NCI-H446 (cell line): ENCODE measurements at places on chromosomes 3 and 15.

GRCh38 chr3:65974509-65974908 is 64.2 kb downstream of the MAGI1 start:
- DNase-seq: no peak

DNA sequence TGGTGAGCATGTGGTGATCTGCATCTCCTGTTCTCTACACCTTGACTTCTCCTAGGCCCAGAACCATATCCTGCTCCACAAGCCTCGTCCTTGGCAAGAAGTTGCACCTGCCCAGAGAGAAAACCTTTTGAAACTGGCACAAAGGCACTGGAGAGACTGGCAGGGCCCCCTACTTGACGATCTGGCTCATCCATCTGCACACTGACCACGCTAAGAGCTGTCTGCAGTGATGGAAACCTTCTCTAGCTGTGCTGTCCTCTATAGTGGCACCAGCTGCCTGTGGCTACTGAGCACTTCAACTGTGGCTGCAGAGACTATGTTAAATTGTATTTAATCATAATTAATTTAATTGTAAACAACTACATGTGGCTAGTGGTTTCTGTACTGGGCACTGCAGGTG is 26.2 kb upstream of the SRP14 start:
- no peak for DNase-seq

DNA sequence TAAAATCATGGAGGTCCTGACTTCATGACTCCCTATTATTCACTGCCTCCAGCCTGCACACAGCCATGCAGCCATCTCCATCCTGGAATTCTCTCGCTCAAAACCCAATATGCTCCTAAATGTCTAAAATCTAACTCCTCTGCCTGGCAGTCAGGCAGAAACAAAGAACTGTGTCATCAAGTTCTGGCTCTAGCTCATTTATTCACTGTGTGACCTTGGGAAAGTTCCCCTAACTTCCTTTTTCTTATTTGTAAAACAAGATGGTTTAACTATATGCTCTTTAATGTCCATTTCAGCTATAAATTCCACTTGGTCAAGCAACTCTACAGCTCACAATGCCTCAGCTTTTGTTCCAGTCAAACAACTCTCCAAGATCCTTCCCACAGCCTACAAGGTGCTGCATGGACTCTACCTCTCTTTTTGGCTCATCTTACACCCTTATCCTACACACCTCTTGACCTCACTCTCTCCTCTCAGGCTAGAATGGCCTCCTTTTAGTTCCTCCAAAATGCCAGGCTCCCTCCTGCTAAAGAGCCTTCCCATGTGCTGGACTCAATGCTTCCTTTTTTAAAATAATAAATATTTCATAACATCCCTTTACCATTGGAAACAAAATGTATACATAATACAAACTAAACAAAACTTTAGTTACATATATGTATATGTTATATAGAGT is 16.4 kb downstream of the PIK3CB start:
- DNase-seq: no peak

- no peak for DNase-seq
Observed at GRCh38 chr3:143826296-143826695, 22.0 kb downstream of the SLC9A9 start.

DNA sequence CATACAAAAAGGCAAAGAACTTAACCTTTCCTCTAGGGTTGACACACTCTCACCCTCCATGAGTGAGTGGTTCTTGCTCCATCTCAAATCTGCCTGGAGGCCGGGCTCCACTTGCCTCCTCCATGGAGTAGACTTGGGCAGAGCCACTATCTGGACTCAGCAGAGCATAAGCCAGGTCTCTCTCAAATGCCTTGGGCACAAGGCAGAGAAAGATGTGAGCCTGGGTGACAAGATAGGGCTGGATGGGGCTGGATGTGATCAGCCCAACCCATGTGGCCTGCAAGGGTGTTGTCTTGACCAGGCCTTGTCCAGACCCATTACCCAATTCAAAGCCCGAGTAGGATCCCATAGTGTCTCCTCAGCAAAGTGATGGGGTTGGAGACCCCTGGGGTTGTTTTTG is 4.2 kb upstream of the RPL29 start:
- no peak for DNase-seq

GRCh38 chr3:1798711-1799405 is 299.8 kb upstream of the CNTN4 start:
- DNase-seq: no peak

DNA sequence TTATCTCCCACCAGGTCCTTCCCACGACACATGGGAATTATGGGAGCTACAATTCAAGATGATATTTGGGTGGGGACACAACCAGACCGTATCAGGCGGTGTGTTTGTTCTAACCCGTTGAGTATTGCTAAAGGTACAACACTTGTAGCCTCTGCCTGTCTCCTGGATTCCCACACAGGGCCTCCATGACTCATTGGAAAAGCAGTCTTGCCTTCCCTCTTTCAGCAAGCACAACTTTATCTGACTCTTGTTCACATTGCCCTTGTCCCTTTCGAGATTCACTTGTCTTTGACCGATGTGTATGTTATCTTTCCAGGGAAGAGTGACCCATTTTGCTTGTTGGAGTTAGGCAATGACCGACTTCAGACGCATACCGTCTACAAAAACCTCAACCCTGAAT is 152.3 kb downstream of the MCTP2 start:
- no peak for DNase-seq

- DNase-seq: no peak
Observed at GRCh38 chr3:197443506-197443905, 112.3 kb downstream of the BDH1 start.

DNA sequence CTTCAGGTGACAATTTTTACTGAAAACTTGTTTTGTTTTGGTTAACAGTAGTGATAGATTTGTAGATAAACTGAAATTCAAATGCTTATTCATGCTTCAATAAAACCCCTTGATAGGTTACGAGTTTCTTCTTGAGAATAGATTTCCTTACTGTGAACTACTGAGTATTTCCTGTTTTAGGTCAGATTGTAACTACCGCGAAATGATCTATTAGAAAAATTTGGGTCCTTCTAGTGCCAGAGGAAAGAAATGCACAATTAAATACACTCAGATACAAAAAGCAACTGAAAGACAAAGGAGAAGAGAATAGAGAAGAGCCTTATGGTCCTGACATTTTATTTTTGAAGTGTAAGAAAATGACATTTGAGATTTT is 251.7 kb upstream of the TBL1XR1 start:
- DNase-seq: no peak

- no peak for DNase-seq
Observed at GRCh38 chr3:151367448-151367847, 17.1 kb downstream of the P2RY12 start.

DNA sequence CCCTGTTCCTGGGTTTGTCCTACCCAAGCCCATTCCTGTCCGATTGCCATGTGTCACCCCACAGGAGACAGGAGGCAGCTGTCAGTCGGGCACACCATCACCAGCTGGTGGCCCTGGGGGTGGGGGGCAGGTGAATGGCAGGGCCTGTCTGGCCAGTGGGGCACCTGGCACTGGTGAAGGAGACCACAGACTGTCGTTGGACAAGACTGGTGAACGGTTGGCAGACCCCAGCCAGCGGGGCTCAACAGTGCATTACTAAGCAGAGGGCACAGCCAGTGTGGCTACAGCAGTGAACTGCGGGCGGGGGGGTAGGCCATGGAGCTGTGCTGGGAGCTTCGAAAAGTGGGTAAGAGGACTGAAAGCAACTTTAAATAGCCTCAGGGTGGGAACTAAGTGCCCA is 2.1 kb downstream of the SEMA7A start:
- no peak for DNase-seq

DNA sequence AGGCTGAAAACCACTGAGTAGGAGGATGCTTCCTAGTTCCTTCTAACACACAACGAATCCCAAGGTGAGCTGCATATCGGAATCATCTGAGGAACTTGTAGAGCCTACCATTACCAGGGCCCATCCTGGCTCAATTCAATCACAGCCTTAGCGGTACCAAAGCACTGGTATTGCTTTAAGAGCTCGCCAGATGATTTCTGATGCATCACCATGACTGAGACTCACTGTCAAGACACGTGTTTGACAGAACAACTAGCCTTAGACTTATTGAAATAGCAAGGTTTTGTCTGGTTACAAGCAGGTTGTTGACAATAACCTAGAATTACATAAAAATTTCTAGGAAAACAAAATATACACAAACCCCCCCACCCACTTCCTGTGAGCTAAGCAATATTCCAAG is 68.5 kb downstream of the CBLB start:
- DNase-seq: no peak

- DNase-seq: no peak
Observed at GRCh38 chr3:113771993-113772392, 25.2 kb downstream of the ATP6V1A start.

GRCh38 chr3:16496008-16496407 is 17.5 kb downstream of the RFTN1 start:
- DNase-seq: no peak

- no peak for DNase-seq
Observed at GRCh38 chr3:51722362-51722761, 15.5 kb downstream of the GRM2 start.

GRCh38 chr3:159082519-159082918 is 280.7 kb downstream of the MFSD1 start:
- no peak for DNase-seq

DNA sequence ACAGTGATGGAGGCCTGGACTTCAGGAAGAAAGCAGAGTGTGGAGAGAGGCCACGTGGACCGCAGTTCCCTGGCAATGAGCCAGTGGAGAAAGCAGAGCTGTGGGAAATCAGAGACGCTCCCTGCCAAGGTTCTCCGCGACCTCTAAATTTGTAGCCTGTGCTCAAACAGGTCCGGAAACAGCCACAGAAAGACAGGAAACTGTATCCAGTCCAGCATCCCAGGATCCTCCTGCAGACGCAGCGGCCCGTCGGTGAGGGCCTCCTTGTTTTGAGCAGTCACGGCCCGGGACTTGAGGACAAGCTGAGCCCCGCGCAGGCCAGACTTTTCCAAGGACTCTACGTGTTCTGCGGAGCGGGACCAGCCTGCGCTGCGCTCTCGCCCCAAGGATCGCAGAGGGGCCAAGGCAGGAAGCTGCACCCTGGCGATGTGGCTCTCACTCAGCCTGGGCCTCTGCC is 22.3 kb downstream of the RPSA start:
- no peak for DNase-seq

DNA sequence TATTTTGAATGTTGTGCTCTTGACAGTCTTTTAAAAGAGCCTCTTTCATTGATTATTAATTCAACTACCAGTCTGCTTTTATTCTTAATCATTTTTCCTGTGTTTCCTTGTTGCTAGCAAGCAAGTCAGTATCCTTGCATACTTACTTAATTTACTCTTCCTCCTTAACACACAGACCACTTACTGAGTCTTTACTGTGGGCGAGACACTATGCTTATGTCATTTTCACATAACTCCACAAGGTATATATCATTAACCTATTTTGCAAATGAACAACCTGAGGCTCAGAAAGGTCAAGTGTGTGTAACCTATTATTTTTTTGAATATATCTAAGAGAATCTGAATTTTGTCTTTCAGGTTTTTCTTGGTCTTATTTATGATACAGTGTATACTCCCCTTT is 130.9 kb downstream of the WDR76 start:
- DNase-seq: no peak

- DNase-seq: peak; percentile 93
Observed at GRCh38 chr3:119018690-119019463, 15.8 kb downstream of the IGSF11 start.

- no peak for DNase-seq
Observed at GRCh38 chr15:69279636-69280035, 19.1 kb upstream of the PAQR5 start.

GRCh38 chr3:185365291-185366073 is 2.5 kb downstream of the MAP3K13 start:
- no peak for DNase-seq

- no peak for DNase-seq
Observed at GRCh38 chr3:119700269-119700919, 2.4 kb upstream of the CFAP91 start.

GRCh38 chr3:59450946-59451763 is 401.3 kb upstream of the CFAP20DC start:
- DNase-seq: no peak

GRCh38 chr3:179432451-179432850 is 18.8 kb downstream of the GNB4 start:
- no peak for DNase-seq

DNA sequence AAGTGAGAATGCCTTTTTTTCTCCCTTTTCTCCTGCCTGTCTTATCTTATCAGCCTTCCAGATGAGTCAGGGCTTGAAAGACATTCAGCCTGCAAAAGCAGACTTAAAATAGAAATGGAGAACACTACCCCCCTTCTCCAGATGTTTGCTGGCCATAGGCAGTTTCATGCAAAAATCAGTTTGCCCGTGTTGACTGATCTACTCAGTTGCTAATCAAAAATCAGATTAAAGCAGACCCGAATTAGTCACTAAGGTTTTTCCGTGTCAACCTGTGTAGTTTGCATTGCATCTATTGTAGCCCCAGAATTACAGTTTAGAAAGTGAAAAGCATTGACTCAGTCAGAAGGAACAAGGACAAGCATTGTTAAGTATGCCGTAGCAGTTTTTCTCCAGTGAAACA is 56.2 kb downstream of the IL5RA start:
- no peak for DNase-seq

- peak; percentile 42 for DNase-seq
Observed at GRCh38 chr3:37855363-37855970, 6.2 kb upstream of the CTDSPL start.

DNA sequence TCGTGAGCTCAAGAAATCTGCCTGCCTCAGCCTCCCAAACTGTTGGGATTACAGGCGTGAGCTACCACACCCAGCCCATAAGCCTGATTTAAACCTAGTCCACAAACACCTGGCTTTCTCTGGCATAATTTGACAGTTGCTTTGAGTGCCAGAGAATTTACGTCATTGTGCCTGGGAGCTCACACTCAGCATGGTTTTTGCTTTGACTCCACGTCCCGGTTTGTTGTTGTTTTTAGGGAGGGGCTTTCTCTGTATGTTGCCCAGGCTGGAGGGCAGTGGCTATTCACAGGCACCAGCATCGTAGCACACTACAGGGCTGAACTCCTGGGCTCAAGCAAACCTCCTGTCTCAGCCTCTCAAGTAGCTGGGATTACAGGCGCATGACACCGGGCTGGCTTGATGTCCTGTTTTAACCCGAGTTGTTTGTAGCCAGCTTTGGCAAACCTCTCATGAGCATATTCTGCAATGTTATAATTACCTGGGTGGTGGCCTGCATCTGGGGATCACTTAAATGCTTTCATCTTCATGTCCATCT is 32.7 kb downstream of the CEMIP start:
- DNase-seq: no peak

GRCh38 chr3:37400945-37401344 is 226.6 kb upstream of the LRRFIP2 start:
- DNase-seq: no peak

GRCh38 chr3:64164349-64164748 is 60.9 kb downstream of the PRICKLE2 start:
- DNase-seq: no peak

GRCh38 chr3:33364531-33365128 is 75.6 kb downstream of the UBP1 start:
- DNase-seq: no peak

GRCh38 chr3:178676077-178676476 is 139.8 kb downstream of the KCNMB2 start:
- DNase-seq: no peak

DNA sequence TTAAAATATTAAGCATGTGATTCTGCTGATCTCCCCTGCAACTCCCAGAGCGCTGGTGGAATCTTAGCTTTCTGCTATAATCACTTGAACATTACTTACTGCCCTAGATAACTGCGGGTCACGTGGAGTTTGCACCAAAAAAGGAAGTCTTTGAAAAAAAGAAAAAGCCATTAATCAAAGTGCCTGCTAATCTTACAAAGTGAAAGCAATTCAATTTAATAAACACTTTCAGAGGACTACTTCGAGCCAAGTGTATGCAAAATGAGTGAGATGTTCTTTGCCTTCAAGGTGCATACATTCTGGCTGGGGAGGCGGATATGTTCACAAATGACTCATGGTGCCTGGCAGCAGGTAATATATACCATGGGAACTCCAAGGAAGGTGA is 109.9 kb upstream of the GAP43 start:
- DNase-seq: no peak
